Mucosa of descending colon (tissue), 3 donors: ENCODE measurements at places on chromosomes 2 and 18.

DNA sequence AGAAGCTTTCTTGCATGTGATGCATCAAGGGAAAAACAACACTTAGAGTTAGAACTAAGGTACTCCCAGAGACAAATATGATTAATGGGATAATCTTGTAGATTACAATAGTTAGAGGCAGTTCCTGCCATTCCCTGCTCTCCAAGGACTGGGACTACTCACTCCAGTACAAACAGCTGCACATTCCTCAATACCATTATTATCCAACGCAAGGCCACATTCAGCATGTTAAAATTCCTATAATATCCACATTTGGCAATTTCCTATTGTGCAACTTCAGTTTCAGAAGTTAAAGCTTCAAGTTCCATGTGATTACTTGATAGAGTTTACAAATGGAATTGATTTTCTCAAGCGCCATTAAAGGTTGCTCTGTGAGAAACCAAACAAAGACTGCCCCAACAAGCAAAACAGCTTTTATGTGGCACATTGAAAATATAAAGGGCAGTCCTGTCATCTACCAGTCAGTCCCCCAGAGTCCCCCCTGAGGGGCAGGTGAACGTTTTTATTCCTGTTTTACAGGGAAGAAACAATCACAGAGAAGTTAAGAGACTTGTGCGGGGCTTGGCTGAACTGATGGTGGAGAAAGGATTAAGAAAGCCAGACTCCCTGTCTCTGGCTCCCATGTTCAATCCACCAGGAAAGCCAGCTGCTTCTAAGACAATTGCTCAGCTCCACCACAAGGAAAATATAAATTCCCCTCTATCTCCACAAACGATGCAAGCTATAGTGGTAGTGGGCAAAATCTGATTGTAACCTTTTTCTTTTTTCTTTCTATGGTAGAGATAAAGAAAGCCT lies 72.6 kb downstream of the TXNL1 start:
- no peak for DNase-seq

GRCh38 chr2:222802514-222803196 lies 58.2 kb upstream of the ACSL3 start:
- DNase-seq, result no peak

DNA sequence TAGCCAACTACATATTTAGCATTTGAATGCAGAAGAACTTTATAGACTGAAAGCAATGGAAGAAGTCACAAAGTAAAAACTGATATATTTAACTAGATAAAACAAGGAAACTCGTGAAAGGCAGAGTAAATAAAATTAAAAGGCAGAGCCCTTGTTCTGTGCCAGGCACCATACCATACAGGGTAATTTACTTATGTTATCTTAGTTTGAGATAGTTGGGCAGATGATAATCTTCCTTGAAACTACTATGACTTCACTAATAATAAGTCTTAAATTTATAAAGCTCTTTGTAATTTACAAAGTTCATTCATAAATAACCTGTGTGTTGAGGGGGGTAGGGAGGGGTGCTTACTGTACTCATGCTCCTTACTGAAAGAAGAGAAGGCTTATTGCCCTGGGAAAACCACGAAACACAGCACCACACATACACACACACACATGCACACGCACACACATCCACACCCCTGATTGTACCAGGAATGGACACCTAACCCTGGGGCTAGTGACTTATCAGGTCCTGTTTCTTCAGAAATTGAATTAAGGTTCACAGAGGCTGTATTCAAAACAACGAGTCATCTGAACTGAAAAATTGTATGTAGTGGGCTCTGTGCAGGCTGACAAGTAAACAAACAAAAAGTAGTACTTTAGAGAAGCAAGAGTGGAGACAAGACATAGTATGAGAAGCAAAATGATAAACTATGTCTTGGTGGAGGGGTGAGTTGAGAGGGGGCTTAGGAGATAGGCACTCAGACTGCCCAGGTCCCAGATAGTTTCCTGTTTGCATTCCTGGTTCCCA lies 38.1 kb downstream of the AGFG1 start:
- DNase-seq, result no peak

DNA sequence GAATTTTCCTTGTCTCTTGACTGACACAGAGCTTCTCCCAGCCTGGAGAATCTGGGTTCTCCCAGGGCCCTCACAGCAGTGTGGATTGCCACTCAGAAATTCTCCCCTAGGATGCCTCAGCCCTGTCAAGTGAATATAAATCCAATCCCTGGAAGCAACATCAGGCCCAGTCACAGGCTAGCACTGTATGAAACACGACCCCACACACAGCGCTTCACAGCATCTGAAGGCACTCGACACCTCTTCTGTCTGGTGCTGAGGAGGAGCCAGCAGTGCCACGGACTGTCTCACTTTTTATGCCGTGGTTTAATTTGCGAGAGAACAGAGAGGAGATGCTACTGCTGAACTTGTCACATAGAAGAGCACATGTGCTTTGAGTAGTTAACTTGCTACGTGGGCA lies 164.5 kb downstream of the NAPG start:
- DNase-seq, result no peak

DNA sequence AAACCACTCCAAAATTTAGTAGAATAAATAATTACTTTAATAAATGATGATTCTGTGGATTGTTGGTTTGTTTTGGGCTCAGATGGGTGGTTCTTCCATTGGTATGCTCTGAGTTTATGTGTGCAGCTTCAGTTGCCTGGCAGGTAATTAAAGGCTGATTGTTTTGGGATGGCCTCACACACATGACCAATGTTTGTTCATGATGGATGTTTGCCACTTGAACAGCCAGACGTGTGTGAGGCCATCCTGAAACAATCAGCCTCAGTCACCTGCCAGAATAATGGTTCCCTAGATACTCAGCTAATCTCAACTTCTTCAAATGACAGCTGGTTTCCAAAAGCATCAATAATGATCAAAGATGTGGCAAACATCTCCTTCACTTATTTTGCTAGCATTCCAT lies 352.5 kb upstream of the GULP1 start:
- DNase-seq, result no peak

GRCh38 chr18:44801781-44802180 lies 121.1 kb downstream of the SETBP1 start:
- DNase-seq, result no peak

DNA sequence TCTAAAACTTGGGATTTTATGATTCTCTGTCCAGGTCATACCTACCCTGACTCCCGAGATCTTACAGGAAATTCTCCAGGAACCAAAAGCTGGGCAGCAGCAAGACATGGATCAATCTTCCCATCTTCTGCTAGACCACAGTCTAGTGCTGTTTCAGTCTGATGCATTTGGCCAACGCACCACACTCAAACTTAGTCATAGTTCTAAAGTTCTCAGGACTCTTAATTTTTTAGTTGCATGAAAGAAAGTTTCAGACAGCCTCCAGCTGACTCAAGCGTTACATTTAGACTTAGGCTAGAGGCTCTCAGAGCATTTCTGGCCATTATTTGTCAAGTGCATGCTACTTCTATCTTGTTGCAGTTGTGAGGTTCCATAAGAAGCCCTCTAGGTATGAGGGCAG lies 230.1 kb upstream of the CCDC150 start:
- no peak for DNase-seq

GRCh38 chr18:47484068-47484467 lies 232.6 kb upstream of the SKOR2 start:
- no peak for DNase-seq

- DNase-seq, result no peak
These were observed 137.4 kb upstream of the MYCN start for GRCh38 chr2:15802657-15803542.

- no peak for DNase-seq
These were observed 55.5 kb downstream of the NCK2 start for GRCh38 chr2:105800036-105800713.

DNA sequence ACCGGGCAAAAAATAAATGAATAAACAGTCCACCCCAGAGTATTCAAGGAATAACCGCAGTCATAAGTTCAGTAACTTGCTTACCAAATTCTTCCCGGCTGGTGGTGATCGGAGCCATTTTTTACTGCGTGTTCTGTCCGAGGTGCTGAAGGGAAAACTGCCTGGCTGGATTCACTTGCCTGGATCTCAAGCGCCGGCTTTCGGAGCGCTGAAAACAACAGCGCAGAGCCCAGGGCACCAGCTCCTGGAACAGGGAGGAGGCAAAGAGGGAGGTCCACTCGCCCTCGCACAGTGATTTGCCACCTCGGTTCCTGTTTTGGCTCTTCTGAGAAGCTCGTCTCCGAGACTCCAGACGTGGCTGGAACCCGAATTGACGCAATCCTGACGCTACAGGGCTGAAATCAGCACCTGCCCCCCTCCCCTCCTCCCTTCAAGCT lies at the start of gene SYT4:
Gene SYT4, minus strand, starts transcription at position 327 of the 437 bp plus-strand sequence. Its CDS starts 209 bp downstream, at position 118.
- DNase-seq, result no peak

- DNase-seq, result peak; percentile 14
These were observed 17.6 kb upstream of the CD28 start for GRCh38 chr2:203688798-203689197.

DNA sequence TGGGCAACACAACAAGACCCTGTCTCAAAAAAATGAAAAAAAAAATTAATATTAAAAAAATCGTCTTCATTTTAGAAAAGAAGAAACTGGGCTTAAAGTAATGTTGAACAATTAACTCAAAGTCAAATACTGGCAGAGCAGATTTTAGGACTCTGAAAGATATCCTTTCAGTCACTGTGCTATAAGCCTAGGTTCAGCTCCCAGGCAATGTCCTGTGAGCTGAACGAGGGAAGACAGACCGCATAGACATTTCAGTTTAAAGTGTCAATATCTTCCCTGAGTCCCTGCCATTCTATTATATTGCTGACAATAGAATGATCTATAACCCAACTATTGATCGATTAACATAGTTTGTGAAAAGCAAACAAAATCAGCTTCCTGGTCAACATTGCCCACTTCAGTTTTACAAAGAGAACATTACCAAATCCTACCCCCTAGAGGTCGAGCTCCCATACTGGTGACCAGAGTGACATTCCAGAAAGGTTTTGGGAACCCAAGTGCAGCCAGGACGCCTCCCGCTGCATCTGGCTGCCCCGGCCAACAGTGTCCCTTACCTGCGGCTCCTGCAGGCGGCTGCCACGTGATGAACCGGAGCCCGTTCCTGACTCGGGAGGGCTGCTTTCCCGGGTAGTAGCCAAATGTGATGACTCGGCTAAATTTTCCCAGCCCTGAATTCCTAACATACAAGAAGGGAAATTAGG lies 639 bp downstream of the MRO start:
- peak; percentile 62 for DNase-seq

DNA sequence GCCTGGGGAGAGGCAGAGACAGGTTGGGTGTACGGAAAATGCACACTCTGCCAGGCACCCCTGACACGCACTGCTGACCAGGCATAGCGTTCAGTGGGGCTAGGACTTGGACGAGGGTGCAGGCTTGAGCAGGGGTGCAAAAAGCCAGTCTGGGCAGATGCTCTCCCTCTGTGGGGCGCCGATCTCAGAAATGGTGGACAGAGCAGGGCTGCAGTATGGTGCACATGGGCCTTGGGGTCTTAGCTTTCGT lies 1.0 kb upstream of the ARHGEF4 start:
- peak; percentile 12 for DNase-seq

- no peak for DNase-seq
These were observed 264.2 kb downstream of the LNPK start for GRCh38 chr2:175737722-175738361.

- no peak for DNase-seq
These were observed 731.1 kb upstream of the ZNF804A start for GRCh38 chr2:183867206-183867605.

DNA sequence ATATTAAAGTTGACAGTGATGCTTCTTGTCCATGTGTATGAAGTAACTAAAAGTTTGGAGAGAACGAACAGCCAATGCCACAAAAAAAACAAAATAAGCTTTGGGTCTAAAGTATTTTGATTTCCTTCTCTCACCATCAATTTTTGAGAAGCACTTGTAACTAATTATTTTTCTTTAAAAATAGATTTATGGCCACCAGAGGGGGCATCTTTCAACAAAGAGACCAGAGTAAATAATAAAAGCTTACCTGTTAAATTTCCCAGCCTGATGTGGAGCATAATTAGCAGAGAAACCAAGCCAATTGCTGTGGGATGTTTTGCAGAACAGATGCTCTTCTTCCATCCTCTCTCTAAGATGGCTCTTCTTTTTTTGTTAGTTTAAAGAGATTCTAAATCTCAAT lies 29.0 kb downstream of the LINC00305 start:
- no peak for DNase-seq

DNA sequence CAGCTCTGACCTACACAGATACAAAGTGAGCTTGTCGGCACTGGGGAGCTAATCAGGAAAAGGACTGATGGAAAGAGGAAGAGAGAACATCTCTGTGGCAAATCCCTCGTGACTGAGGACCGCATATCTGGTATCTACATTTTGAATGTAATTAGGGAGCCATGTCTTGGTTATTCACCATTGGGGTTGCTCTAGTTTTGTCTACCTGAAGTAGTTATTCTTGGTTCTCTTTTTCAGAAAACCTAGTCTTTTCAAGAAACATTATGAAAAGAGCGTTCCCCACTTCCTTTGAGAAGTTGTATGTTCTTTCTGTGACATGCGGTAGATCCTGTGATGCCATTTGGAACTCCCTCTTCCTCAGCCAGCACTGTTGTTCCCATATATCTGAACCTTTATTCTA lies 104.4 kb downstream of the DOCK10 start:
- DNase-seq, result no peak

DNA sequence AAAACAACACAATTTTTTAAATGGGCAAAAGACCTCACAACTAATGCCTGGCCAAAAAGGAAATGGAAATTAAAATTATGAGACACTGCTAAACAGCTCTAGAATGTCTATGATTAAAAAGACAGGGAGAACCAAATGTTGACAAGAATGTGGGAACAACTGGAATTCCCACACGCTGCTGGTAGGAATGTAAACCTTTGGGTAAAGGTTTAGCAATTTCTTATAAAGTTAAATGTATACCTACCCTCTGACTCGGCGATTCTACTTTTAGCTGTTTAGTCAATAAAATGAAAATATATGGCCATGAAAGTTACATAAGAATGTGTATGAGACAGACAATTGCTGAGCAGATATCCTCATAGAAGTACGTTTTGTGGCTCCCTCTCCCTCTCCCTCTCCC lies 60.9 kb downstream of the ATF2 start:
- no peak for DNase-seq

- DNase-seq, result no peak
These were observed 39.7 kb downstream of the EPB41L5 start for GRCh38 chr2:120052597-120052996.

- no peak for DNase-seq
These were observed 22.6 kb upstream of the TMEM214 start for GRCh38 chr2:27010139-27010538.

GRCh38 chr2:25305775-25306174 lies 36.0 kb downstream of the DNMT3A start:
- DNase-seq, result peak; percentile 37

DNA sequence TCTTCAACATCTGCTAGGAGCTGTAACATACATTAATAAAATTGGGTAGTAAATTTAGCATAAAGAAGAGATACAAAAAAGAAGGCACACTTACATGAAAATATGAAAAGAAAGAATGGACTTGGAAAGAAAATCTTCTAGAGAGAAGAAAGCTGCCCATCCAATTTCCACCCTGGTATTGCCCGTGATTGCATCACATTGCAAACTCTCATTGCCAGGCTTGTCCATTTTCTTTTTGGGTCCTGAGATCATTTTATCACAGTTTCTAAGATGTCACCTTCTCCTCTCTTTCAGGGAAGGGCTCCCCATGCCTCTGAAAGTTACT lies 321.5 kb downstream of the RND3 start:
- no peak for DNase-seq

- no peak for DNase-seq
These were observed 6.5 kb downstream of the TANK start for GRCh38 chr2:161166538-161167409.
